RPMI7951 (cell line): ENCODE measurements at places on chromosomes 1 and 21. TPM values are rescaled to one million over a fixed set of nuclear protein-coding genes. Genes with fewer than 3 reads are reported as not detected.

Gene C1orf74
- total RNA-seq = 4.0 TPM in 2 replicates

Gene FAF1
- total RNA-seq = 88.3 and 102 TPM in 2 replicates

Gene KCNA2
- 0.20 and 0.48 TPM in 2 replicates for total RNA-seq

Gene PTAFR
- 0.12 and 0.20 TPM in 2 replicates for total RNA-seq

GRCh38 chr1:236021424-236022135 is 43.3 kb downstream of the NID1 start:
- DNase-seq = no peak

- no peak for DNase-seq
Measured at GRCh38 chr1:78247079-78247478, 201.3 kb downstream of the GIPC2 start.

- no peak for DNase-seq
Measured at GRCh38 chr1:61581251-61581650, 143.7 kb downstream of the TM2D1 start.

DNA sequence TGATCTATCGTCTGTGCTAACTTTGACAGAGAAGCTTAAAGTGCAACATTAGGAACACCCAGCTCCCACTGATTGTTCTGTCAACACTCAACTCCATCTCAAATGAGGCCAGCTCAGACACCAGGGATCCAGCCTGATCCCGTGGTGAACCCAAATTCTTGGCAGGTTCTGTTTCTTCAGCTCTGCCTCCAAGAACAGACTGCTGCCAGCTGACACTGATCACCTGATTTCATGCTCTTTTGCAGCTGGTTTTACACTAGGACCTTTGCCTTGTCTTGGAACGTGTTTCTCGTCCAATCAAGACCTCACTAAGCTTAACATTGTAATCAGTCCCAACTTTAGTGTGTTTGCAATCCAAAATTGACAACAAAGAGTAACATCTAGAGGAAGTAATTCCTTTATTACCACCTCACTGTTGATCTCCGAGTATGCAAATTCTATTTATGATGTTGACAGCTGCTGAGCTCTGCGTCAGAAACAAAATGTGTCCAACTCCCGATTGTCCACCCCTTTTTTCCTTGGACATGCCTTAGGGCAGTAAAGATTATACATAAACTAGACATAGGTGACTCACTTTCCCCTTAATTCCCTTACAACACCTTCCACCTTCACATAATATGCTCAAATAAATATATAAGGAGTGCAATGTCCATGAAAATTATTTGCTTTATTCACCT is 1.6 kb upstream of the HYI start:
- DNase-seq = no peak

DNA sequence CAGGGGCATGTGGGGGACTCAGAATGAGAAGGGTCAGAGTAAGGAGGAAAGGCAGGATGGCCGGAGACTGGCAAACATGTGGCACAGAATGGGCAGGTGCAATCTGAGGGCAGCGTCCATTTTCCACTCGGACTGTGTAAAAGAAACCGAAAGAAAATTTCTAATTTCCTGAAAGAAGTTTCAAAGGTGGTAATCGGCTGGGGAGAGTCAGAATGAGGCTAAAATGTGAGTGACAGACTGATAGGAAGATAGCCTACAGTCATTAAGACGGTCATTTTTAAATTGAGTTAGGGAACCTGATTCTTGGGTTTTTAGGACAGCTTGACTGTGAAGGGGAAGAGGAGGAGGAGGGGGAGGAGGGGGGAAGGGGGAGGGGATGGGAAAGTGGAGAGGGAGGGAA is 23.6 kb downstream of the COA6 start:
- DNase-seq = no peak

DNA sequence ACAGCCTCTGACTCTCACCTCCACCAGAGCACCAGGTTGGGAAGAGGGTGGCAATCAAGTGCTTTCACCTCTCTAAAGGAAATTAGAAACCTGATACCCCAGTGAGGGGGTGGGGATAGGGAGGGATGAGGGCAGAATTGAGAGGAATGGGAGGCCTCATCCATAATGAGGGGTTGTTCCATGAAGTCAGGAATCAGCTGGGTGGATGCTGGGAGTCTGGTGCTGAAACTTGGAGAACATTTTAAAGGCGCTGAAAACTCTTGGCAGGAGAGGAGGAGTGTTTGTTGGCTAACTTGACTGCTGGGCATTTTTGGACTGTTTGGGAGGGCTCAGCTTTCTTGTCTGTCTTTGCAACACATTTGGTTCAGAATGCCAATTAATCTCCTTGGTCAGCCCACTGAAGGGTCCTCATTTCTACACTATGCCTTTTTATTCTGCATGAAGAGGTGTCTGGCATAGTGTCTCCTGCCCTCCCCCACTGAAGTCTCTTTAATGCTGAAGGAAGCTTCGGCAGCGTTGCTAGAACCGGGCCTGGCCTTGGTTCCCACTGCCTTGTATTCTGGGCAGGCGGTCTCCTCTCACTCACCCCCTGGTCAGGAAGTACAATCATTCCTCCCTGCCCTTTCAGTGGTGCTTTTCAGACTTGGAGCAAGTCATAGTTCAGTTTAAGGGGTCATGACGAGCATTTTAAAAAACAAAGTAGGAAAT is 2.2 kb downstream of the PHGDH start:
- DNase-seq = no peak

GRCh38 chr1:176049582-176049981 is 157.5 kb downstream of the COP1 start:
- no peak for DNase-seq

- DNase-seq = no peak
Measured at GRCh38 chr1:228544021-228544850, 57.1 kb downstream of the RNF187 start.

- DNase-seq = no peak
Measured at GRCh38 chr1:223609977-223610376, 55.5 kb downstream of the CAPN8 start.
